ENCODE measurements at places on chromosomes 13 and 19.

- DNase-seq = no peak
These were observed 3.0 kb downstream of the ABCA7 start for GRCh38 chr19:1042689-1043511.

GRCh38 chr19:35641515-35642151 is at the start of gene ETV2:
TSS of gene ETV2 (plus strand) at chr19:35641745. CDS start at chr19:35642461, 716 bp downstream.
- no peak for DNase-seq

- no peak for DNase-seq
These were observed 9.3 kb downstream of the CDC16 start for GRCh38 chr13:114243971-114244370.

DNA sequence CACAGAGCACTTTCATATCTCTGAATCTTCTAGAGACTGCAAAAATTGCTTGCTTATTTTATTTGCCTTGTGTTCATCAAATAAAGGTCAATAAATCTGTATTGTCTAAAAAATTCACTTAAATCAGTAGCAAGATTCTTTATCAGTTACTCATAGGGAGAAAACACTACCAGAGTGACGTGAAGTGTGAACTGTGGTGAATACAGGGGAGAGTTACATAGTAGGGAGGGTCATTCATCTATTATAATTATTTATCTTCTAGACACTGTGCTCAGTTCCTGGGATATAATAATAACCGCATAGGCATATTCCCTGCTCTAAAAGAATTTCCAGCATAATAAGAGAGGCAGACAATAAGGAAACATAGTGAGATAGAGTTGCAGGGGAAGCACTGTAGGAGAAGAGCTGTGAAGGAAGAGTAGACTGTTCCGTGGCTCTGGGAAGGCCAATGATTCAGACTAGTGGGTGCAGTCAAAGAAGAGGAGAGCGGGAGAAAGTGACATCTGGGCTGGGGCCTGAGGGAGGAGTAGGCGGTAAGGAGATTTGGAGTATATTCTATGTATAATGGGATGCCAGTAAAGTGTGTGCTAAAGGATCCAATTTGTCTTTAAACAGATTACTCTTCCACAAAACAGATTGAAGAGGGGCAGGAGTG is 84.0 kb upstream of the TDRD3 start:
- no peak for DNase-seq

- no peak for DNase-seq
These were observed 2.7 kb upstream of the SOX1 start for GRCh38 chr13:112064222-112064621.

DNA sequence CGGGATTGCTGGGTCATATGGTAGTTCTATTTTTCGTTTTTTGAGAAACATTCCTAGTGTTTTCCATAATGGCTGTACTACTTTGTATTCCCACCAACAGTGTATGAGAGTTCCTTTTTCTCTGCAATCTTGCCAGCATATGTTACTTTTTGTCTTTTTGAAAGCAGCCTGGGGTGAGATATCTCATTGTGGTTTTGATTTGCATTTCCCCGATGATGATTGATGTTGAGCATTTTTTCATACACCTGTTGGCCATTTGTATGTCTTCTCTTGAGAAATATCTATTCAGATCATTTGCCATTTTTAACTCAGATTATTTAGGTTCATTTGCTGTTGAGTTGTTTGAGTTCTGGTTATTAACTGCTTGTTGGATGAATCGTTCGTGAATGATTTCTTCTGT is 18.5 kb upstream of the ATP12A start:
- DNase-seq = no peak

- peak; percentile 80 for DNase-seq
These were observed 1.5 kb upstream of the WDR18 start for GRCh38 chr19:982567-983170.

- DNase-seq = no peak
These were observed 575 bp downstream of the SMIM44 start for GRCh38 chr19:3482507-3483225.

DNA sequence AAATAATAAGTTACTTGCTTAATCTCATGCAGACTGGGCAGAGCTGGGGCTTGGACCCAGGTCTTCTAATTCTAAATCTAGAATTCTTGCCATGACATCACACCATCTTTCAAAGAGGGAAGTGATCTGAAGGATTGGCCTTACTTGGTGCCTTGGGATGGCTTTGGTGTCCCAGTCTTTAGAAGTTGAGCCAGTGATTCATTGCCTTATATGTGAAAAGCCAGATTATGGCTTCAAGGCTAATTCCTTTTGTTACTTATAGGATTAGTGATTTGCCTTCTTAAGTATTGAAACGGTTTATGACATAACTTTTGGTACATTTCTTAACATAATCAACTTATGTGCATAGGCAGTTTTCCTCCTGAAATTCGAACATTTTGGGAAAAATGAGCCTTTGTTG is 14.9 kb downstream of the COG3 start:
- DNase-seq = no peak

DNA sequence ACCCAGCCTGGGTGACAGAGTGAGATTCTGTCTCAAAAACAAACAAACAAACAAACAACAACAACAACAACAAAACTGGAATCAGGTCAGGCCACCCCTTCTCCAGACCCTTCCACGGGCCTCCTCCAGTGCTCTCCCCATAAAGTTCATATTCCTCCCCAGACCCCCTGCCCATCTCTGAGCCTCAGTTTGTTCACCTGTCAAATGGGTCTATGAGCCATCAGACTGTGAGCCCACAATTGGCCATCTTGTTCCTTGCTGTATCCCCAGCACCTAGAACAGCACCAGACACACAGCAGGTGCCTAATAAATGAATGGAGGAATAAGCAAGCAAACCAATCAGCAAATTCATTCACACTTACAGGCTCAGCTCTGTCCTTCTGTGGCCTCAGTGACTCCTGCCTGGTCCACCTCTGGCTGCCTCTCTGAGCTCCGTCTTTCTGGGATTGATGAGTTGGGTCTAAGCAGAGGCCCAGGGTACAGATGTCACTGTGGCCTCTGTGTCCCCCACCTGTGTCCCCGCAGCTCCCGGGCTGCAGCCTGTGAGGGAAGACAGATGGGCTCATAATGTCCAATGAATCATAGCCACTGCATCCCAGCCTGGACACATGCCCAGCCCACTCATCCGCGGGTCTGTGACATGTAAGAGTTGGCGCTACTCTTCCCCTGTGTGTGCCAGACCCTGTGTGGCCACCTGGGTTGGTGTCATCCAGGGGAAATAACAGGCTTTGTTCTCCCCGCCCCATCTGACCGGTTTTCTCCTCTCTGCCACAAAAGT is 19.6 kb upstream of the PTPRS start:
- DNase-seq = no peak

DNA sequence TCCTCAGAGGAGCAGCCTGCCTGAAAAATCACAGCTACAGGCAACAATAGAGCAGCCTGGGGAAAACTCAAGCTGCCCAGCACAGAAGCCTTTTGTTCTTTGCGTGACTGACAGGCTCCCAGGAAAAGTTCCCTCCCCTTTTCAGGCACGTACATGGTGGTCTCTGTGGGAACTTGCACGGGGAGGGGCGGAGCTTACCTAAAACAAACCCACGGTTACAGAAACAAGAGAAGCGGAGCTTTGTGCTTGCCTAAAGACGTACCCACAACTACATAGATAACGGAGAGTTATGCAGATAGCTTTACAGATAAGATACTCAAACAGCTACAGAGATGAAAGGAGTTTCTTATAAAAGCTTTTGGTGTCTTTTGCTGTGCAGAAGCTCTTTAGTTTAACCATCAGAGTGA is 11.4 kb downstream of the ETFB start:
- DNase-seq = no peak

DNA sequence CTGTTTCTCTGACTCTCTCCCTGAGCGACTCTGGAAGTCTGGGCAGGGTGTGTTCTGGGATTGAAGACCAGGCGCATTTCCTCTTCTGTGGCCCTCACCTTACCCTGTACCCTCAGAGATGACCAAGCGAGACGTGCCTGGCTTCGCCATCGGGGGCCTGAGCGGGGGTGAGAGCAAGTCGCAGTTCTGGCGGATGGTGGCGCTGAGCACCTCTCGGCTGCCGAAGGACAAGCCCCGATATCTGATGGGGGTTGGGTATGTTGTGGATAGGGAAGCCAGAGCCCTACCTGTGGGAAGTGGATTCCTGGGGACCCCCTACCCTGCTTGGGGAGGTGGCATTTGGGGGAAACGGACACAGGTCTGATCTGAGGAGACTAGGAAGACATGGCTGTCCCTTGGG is 5.8 kb upstream of the DNM2 start:
- no peak for DNase-seq

DNA sequence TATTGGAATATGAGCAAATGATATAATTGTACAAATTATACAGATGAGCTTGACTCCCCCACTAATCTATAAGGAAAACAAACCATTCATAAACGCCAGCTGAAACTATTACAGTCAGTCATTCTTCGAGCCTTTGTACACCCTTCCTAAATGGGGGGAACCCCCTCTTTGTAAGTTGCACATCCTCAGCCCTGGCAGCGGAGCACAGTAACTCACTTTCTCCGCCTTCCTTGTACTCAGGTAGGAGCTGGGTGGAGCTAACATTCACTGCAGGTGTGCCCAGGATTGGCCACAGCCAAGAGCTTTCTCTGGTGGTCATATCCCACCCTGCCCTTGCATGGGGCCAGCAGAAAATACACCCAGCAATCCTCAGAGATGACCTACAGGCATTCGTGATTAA is 28.6 kb downstream of the PIN1 start:
- no peak for DNase-seq

DNA sequence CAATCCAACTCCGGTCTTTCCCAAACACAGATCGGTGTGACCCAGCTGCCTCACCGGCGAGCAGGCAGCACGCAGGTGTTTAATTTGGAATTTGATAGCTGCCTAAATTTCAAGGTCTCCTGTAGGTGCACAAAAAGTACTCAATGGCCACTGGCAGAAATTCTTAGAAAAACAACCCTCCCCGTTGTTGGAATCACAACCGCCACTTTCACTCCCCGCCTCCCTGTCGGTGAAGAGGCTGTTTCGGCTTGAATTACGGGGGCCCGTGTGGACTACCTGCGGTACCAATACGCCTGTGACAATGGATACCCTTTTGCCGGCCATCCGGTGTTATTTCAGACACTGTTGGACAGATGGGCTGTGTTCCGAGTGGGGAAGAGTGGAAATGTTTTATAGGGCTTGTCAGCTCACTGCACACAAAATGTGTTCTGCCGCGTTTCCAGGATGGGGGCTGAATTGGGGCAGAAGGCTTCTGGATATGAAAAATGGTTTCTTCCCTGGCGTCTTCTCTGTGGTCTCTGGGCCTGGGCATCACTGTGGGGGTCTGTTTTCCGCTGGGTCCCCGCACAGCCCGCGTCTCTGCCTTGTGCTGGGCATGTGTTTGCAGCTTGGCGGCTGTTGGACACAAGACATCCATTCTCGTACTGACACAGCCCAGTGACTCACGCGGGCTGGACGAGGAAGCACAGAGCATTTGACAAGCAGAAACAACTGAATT is 45.4 kb downstream of the ZIC5 start:
- DNase-seq = no peak

DNA sequence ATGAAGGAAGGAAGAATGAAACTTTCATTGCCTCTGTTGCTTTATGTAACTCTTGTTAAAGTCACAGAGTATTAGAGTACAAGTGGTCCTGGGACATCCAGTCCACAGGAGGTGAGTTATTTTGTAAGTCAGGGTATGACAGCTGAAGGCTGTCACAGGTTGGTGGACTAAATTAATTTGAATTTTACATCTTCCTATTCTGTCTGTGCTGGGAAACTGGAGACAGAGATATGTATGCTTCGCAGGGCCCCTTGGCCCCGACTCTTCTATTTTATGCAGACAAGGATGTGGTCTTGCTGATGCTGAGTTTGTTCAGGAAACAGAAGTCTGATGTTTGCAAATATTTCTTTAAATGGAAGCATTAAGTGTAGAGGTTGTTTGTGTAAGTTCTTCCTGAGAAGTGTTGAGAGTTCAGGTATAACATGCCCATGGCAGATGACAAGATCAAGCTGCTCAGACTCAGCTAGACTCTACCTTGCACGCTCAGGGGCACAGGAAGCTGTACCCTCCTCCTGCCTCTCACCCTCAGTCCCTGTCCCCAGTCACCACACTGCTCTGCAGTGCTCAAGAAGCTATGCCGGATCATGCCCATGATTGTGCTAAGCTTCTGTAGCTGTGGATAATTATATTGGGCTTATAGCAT is 23.4 kb downstream of the RASL11A start:
- no peak for DNase-seq

DNA sequence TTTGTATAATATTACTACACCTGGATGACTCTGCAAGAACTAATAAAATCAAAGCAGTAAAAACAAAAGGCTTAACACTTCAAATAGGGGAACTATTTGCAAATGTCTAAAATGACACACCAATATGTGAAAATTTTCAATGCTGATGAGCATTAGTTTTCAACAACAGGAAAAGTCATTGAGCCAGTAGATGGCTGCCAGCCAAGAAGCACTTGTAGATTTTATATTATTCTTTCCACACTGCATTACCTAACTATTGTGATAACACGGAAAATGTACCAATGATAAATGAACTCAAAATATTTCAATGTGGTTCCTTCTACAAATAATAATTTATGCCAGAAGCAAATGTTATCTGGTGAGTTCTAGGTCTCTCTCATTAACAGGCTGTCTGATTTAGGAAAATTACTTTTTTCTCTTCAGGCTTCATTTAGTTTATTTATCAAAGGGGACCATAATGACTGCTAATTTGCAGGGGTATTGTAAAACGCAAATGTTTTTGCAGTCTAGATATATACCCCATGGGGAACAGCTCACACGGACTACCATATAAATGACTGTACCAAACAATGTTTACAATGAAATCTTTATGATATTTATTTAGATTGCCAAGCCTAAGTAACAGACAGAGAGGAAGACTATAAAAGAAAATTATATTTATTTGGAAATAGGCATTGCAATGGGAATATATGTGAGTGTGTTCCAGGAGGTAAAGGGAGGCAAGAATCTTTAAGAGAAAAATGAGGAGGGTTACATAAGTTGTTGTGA is 407.8 kb downstream of the LIG4 start:
- no peak for DNase-seq

DNA sequence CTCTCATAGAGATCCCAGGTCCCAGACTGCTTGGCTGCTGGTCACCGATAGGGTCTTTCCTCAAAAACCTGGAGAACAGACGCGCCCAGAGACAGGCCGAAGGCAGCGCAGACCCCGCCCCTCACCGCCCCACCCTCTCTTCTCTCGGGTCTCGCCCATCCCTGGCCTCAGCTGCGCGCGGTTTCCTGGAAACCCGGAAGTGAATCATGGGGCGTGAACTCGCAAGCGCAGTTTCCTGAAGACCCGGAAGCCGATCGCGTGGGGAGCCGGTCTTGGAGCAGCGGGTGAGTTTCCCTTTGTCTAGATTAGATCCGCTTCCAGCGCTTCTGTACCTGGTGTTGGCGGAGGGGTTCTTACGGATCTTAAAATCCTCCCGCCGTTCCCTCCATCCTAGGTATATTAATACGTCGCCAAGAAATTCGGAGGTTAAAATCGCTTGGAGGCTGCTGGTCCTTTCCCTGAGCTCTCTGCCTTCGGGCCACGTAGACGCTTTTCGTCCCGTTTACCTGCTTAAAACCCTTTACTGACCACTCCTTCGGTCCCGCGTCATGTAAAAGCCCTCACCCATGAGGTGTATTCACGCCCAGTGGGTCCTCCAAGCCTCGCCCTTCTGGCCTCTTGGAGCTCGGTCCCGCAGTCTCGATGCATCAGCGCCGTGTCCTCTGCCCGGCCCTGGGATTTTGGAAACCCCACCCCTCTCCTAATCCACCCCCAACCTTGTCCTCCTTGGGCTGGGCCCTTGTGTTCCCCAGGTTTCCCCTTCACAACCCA is at the start of gene ZNF578:
ZNF578 (plus strand) TSS at position 230 of the 771 bp plus-strand sequence. CDS start 48,293 bp downstream, outside the sequence.
- DNase-seq = peak; percentile 85

Data from sigmoid colon (tissue), 7 donors.